Inflammatory macrophage treated with lipopolysaccharide for 4 hours (primary cell): ENCODE measurements at places on chromosomes 13 and 19.

DNA sequence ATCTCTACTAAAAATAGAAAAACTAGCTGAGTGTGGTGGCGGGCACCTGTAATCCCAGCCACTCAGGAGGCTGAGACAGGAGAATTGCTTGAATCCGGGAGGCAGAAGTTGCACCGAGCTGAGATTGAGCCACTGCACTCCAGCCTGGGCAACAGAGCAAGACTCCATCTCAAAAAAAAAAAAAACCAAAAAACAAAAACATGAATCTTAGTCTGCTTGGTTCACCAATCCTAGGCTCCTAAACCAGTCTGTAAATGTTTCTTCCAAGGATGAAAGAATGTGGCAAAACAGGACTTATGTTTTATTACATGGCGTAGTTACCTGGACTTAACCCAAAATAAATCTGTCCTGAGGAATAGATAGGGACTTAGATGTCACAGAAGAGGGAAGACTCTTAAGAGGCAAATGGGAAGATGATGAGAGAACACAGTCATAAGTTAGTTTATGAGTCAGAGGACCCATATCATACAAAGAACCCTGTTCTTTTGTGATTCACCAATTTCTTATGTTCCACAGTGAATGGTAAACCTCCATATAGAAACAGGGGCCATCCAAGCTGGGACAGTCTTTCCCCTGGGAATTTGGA lies 6.9 kb upstream of the FBXL3 start:
- DNase-seq = peak; percentile 47

GRCh38 chr19:52070496-52070895 lies 21.9 kb upstream of the ZNF432 start:
- DNase-seq = no peak

GRCh38 chr13:35475960-35476943 lies at the start of gene MAB21L1:
Gene MAB21L1, minus strand, starts transcription at chr13:35476689. Its CDS starts 551 bp downstream, at chr13:35476138.
- peak; percentile 31 for DNase-seq

- DNase-seq = no peak
Measured at GRCh38 chr19:28010656-28011055, 1202.3 kb downstream of the UQCRFS1 start.

DNA sequence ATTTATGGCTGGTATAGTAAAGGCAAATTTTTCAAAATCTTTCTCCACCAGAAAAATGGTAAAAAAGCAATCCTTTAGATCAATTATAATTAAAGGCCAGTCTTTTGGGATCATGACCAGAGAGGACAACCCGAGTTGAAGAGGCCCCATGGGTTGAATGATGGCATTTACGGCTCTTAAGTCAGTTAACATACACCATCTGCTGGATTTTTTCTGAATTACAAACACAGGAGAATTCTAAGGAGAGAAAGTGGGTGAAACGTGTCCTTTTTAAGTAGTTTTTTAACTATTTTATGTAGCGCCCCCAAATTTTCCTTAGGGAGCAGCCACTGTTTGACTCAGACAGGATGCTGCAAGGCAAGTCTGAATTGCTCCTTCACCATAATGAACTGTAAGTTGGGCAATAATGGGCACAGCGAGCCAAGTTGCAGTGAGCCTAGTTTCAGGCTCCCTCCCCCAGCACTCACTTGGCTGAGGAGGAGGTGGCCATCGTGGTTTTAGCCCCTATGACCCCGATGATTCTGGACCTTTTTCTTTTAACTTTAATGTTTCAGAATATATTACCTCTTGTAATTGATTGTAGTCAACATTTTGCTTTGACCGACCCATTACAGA lies 13.6 kb upstream of the ZNF611 start:
- peak; percentile 37 for DNase-seq

DNA sequence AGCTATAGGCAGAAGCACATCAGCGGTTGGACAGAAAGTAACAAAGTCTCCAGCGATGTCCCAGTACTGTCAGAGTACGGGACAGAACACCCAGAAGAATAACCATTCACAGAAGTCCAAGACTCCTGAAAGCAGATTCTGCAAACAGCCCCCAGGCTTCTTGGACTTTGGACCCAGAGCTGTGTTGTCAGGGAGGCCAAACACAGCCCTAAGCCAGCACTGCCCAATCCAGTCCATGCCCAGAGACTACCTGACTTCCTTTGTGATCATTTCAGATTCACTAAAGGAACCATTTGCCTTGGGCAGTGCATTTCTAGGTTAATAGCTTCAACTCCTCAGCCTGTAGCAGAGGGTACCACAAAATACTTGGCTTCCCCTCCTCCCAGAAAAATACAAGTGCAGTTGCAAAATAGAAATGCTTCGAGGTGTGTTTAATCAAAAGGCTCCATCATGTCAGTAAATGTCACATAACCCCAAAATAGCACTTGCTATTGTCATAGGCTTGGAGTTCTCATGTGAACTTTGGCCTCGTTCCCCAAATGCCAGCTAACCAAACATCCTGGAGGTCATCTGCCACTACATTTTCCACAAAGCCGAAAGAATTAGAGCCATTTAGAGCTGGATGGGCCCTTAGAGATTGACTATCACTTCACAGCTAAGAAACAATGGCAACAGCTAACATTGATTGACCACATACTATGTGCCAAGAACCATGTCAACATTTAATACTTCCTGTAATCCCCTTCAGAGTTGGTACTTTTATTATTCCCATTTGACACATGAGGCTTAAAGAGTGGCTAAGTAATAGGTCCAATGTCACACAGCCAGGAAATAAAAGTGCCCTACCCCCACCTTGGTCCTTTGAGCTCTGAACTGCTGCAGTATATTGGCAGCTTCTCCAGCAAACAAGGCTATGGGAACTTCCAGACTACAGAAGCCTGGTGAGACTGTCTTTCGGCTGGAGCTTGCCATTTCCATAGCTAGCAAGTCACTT lies 329.9 kb downstream of the FOXO1 start:
- no peak for DNase-seq

- no peak for DNase-seq
Measured at GRCh38 chr19:40312533-40312932, 27.4 kb upstream of the AKT2 start.

DNA sequence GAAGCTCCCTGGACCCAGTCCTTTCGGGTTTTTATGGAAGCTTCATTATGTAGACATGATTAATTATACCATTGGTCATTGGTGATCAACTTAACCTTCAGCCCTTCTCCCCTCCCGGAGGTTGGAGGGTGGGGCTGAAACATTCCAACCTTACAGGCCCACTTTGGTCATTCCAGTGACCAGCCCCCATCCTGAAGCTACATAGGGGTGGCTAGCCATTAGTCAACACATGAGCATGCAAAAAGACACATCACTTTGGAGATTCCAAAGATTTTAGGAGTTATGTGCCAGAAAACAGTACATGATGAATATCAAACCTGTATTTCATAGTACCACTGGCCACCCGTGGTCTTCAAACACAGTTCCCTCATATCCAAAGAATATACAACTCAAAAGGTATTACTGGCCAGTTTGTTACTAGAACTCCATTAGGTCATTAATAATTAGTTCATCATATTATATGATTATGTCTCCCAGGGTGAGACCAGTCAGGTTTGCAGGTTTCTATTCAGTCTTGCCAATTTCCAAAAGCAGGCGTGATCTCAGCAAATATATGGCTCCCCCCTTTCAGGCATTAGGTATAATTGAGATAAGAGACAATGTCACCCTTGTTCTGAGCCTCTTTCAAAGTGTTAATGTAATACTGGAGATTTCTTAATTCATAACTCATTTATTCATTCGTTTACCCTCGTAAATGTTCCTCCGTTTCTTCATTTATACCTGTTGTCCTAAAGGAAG lies 11.1 kb downstream of the PPP5C start:
- DNase-seq = no peak

GRCh38 chr13:56735537-56735942 lies 405.2 kb upstream of the PRR20A start:
- no peak for DNase-seq

DNA sequence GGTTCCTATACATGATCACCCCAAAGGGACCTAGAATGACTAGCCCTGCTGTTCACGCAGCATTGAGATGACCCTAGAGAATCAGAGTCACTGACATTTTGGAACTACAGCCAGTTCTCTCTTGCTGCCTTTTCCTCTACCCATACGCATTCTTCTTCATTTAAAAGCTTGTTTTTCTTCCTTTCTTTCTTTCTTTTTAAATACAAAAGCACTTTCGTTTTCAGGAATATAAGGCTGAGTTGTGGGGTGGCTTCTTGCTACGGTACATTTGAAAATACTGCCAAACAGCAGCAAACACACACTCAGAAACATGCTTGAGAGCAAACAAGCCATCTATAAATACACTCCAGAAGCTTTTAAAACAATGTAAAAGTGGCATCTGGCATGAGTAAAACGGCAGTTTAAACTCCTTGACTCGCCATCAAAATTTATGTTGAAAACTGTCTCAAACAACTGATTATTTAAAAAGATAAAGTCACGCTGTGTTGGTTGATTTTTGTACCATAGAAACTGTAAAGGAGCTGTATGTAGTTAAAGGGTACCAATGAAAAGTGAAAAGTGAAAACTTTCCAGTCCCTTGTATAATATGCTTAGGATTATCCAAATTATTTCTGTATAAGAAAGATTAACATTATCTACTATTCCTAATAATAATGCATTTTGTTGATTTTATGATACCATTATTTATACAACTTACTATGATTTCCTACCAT lies 95.6 kb downstream of the PCDH9 start:
- no peak for DNase-seq

- DNase-seq = no peak
Measured at GRCh38 chr13:109110159-109110558, 480.7 kb downstream of the MYO16 start.

DNA sequence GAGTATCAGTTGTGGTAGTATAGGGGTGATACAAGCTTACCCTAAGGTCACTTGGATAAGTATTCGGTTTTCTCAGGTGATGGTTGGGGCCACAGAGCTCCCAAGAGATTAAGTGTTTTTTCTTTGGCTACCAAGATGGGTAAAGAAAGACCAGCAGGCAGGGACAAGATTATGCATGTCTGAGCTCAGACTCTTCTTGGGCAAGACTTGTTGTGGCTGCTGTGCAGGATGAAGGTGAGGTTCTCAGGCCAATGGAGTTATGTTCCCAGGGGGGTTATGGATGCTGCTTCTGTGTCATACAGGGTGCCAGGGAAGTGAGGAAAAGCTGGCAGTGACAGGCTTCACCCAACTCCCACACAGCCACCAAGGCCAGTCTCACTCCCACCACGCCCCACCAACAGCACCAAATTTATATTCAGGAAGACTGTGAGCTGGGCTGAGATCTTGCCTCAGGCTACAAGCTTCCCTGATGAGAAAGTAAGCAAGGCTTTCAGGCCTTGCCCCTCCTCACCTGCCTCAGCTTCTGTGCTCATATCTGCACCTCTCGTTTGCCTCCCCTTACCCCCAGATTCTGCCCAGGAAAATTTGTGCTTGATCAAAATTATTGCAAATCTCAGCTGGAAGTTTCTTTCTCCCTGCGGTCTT lies 511.8 kb upstream of the SLITRK1 start:
- DNase-seq = no peak

DNA sequence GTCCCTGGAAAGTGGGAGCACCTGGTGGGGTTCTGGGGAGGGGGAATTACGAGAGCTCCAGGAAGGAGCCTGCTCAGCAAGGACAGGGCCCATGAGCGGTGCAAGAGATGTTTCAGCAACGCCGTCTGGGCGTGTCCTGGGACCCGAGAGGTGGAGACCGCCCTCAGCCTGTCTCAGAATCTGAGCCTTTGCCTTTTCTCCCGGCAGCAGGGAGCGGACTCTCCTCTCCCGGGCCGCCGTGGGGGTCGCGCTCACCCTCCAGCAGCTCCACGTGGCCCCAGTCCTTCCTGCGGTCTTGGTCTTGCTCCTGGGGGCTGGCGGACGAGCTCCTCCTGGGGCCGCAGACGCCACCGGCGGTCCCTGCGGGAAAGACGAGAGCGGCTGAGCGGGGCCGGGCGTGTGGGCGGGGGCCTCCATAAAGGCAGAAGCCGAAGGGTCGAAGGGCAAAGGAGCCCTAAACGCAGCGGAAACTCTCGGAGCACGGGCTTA lies 714 bp downstream of the POLRMT start:
- peak; percentile 75 for DNase-seq

GRCh38 chr13:62919491-62919890 lies 1503.8 kb upstream of the PCDH20 start:
- DNase-seq = no peak

DNA sequence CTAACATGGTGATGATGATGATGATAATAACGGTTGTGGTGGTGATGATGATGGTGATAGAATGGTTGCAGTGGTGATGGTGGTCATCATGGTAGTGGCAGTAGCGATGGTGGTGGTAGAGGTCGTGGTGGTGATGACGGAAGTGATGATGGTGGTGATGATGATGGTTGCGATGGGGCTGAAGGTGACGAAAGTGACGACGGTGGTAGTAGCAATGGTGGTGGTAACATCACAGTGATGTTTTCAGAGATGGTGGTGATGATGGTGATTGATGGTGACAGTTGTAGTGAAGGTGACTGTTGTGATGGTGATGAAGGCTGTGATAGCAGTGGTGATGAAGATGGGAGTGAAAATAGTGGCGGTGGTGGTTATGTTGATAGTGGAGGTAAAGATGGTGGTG lies 3.6 kb upstream of the ADGRE3 start:
- DNase-seq = no peak

- DNase-seq = no peak
Measured at GRCh38 chr13:106089261-106089980, 446.0 kb downstream of the EFNB2 start.

GRCh38 chr13:50382511-50382910 lies 367.3 kb downstream of the KCNRG start:
- DNase-seq = no peak

GRCh38 chr19:33346665-33347064 lies 26.8 kb upstream of the CEBPG start:
- DNase-seq = no peak

- DNase-seq = no peak
Measured at GRCh38 chr13:102667023-102667422, 27.8 kb downstream of the METTL21C start.

GRCh38 chr19:17755977-17756670 lies 4.8 kb downstream of the FCHO1 start:
- no peak for DNase-seq

GRCh38 chr13:42378383-42378780 lies 106.4 kb downstream of the AKAP11 start:
- no peak for DNase-seq

GRCh38 chr13:45932676-45933075 lies 81.1 kb upstream of the SIAH3 start:
- DNase-seq = peak; percentile 74

GRCh38 chr19:54186934-54187381 lies 2.4 kb downstream of the MBOAT7 start:
- DNase-seq = no peak
